Kidney (tissue), 22 donors: ENCODE measurements at places on chromosomes 5 and 9. TPM values are rescaled to one million over a fixed set of nuclear protein-coding genes. Genes with fewer than 3 reads are reported as not detected.

Gene TAF11L10
- not detected for total RNA-seq

DNA sequence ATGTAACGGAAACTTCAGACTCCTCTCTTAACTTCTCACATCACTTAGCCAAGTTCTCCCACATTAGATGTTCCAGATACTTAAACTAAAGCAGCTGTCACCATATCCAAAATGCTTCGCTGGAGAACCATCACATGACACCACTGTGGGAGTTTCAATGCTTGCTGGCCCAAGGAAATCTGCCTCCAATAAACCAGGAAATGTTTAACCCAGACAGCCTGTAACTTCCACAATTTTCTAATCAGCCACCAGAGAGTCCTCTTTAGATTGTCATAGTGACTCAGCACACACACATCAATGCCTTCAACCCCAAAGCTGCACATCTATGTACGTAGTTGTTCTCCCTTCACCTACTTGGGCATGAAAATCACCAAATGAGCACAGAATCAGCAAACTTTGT lies 118.7 kb downstream of the LPAR1 start:
- DNase-seq = no peak

- no peak for DNase-seq
Measured at GRCh38 chr5:334903-335739, 13.6 kb downstream of the AHRR start.

Gene ACTBL2
- 0.13 TPM for total RNA-seq

Gene RAI14
- total RNA-seq = 60.3 TPM
